Peyer's patch (tissue), 4 donors: ENCODE measurements at places on chromosomes 12 and 14. TPM values are rescaled to one million over a fixed set of nuclear protein-coding genes. Genes with fewer than 3 reads are reported as not detected.

KLRB1 gene
- total RNA-seq: 1.1 TPM

DNA sequence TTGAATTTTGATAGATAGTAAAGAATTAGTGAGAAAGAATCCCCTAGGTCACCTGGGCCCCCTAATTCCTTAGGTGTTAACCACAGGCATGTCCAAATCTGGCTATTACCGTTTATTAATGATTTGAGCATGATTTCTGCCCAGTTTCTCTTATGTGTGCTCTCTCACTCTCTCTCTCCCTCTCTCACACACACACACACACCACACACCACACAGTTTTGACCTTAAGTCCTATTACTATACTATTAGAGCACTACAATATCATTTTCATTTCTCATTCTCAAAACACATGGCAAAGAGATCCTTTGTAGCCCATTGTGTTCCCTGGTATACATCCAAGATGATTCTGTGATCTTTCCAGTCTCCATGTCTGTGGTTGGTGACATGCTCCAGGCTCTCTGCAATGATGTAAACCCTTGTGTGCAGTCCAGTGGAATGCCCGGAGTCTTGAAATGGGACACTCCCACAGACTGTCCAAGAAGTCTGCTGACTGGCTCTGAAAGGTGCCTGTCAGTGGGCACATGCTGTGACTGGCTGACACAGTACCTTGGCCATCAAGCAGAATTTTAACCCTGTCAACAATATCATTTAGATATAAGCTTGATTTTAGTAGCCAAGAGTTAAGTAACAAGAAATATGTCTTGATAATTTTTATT is 96.2 kb downstream of the FIGNL2 start:
- DNase-seq: no peak

OR4K15 gene
- not detected for total RNA-seq

- no peak for DNase-seq
Observed at GRCh38 chr14:56205881-56206280, 87.7 kb downstream of the PELI2 start.

DNA sequence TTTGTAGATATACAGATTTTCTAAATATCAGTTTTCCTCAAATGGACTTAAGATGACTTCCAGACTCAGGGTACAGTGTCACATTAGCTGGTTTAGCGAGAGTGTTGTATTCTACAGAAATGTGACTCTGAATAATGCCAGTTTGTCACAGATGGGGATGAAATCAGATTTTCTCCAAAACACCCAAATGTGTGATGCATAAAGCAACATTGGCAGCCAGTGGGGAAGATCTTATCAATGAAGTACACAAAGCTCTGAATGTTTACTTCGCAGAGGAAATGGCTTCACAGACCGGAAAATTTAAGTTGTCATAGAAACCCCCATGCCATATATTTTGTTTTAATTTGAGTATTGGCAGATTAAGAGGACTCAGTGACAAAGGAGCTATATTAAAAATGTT is 29.9 kb downstream of the ANO4 start:
- no peak for DNase-seq

DNA sequence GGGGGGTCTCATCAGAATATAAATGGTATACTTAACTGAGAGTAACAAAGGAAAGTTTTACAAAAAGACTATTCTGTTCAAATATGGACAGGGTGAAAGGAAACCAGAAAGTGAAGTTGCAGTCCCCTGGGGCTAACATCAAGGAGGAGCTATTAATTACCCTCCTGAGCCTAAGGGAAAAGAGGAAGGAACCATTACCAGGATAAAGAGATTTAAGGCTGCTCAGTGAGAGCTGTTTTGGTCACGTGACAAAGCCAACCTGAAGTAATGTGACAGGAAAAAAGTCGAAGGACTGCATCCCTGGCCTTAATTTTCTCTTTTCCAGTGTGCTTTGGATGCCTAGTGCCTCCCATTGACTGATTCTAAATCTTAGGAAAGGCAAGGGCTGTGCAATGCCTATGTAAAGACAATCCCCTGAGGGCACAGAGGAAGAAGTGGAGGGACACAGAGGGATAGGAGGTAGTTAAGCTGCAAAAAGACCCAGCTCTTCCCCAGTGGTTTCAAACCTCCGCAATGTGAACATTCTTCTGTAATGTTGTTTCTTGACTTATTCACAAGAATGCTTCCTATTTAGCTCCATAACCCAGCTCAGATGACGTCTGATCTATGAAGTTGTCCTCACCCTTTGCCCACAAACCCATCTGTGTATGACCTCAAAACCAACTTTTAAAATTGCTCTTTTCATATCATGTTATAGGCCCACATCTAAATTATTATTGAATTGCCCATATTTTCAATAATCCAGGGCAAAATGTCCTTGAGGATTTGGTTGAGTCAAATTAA is 187.7 kb upstream of the DCN start:
- DNase-seq: no peak

RPS26 gene
- total RNA-seq: 587 TPM

DNA sequence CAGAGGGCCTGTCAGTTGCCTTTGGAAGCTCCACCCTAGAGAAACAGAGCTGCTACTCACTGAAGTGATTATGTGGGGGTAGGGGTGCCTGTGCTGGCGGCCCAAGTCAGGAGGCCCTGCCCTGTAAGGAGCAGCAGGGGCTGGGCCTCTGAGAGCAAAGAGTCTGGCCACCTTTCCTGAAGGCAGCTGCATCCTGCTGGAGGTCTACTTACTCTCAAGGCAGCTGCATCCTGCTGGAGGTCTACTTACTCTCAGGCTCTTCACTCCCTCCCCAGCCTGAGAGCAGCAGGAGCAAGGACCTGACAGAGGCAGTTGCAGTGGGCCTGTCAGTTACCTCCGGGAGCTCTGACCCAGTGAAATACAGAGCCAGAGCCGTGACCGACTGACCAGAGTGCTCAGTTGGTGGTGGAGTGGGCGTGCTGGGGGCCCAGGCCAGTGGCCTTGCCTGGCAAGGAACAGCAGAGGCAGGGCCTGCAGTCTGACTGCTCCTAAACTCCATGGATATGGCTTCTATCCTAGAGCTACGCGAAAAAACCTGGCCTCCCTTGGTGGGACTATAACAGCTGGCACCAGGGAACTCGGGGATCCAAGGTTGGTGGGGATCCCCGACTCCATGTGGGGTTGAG is 32.3 kb downstream of the RAD51B start:
- no peak for DNase-seq

AEBP2 gene
- 58.4 TPM for total RNA-seq

RFX4 gene
- total RNA-seq: not detected

DNA sequence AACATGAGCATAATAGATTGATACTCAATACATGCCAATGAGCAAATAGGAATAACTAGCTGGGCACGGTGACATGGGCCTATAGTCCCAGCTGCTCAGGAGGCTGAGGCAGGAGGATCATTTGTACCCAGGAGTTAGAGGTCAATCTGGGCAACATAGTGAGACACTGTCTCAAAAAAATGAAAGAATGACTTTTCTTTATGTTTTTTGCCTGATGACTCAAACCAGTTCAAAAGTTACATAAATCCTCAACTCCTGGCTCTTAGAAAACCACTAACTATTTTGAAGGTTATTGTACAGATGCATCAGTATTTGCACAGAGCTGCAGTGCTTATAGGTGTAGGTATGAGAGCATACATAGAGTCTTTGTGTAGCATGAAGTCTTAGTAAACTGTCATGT is 219.2 kb upstream of the RGS6 start:
- no peak for DNase-seq

DNA sequence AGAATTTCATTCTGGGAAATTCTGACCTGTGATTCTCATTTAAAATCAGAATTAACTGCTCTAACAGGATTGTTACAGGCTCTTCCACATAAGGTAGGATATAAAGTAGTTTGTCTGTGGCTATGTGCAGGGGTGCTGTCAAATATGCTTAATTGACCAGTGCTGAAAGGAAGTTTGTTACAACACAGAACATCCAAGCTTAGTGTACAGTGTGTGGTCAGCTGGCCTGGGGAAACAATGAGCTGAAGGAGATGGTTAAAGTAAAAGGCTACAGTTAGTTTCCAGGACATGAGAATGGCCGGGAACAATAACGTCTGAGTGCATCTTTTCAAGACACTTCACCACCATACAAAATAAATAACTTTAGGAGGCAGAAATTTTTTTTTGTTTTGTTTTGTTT is 68.0 kb downstream of the PKP2 start:
- no peak for DNase-seq

DNA sequence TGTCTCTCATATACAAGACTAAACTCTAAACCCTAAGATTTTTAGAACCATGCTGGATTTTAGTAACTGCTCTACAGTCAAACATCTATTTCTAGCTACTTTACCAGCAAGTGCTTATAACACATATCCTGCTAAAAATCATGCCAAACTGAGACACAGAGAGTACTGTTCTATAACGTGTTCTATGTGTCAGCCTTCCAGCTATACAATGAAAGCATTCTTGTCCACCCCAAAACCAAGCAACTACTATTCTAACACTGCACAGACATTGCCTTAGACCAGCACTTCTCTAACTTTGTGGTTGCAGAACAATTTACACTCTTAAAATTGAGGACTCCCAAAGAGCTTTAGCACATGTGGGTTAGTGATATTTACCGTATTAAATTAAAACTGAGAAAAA is 85.7 kb downstream of the SPPL3 start:
- DNase-seq: no peak

AICDA gene
- total RNA-seq: 1.9 TPM

DNA sequence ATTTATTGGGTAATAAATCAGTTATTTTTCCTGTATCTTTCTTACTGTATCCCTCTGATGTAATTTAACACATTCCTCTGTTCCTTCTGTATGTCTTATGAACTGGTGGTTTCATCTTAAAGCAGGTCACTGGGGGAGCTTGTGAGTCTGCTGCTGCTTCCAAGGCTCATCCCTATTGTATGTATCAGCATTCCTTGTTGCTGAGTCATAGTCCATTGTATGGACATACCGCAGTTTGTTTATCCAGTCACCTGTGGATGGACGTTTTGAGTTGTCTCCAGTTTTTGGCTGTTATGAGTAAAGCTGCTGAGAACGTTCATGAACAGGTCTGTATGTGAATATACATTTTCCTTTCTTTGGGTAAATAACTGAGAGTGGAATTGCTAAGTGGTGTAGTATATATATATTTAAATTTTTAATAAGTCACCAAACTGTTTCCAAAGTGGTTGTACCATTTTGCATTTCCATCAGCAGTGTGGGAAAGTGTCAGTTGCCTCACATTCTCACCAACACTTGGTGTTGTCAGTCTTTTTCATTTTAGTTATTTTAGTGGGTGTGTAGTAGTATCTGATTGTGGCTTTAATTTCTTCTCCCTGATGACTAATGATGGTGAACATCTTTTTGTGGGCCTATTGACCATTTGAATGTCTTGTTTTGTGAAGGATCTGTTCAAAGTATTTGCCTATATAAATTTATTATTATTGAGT is 82.7 kb downstream of the BEGAIN start:
- DNase-seq: no peak

ADAM20 gene
- 3.2 TPM for total RNA-seq

DNA sequence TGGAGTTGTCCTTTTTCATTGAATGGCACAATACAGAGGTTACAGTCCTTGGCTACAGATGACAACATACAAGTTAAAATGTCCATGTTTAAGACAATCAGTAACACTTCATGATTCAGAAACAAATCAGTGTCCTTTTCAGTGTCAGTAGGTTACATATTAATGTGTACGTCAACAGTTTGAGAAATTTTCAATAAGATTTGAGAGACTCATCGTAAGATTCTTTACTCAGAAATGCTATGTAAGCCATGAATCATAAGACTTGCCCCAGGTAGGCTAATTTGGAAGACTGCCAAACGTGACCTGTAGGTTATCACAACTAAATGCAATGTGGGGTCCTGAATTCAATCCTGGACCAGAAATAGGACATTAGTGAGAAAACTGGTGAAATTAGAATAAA is 3.5 kb downstream of the RDH12 start:
- no peak for DNase-seq

MYF5 gene
- total RNA-seq: not detected

RAB3IP gene
- total RNA-seq: 58.2 TPM

DNA sequence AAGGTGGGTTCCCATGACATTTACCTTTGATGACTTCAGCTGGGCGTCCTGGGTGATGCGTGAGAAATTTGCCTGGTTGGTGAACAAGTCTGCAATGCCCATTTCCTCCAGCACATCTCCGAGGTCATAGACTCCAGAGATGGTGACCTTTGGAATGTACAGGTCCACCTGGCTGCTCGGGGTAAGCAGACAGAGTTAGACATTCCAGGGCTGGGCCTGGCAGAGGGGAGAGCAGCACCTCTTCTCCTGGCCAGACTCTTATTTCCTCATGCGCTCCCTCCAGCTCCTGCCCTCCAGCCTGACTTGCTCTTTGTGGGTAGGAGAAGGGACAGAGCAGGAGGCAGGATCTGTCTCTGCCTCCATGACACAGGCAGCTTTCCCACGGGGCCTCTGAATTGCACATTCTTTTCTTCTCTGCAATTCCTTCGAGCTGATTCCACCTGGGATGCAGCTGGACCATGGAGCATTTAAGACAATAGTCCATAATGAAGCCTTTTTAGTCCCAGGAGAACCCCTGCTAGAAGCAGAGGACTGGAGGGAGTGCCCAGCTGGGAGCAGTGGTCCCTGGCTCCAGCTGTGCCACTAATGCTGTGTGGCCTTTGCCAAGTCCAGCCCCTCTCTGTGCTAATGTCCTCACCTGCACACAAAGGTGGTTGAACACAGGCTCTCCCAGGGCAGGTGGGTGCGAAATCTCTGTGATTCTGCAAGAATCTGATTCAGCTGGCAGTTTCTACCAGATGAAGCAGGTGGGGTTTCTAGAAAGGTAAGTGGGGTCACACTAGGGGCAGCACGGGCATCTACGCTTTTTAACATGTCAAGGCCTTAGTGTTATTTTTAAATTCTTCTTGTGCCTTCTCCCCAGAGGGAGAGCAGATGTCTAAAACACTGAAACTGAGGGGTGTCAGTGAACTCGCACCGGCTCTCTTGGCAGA is 13.2 kb upstream of the SERPINA10 start:
- no peak for DNase-seq

MYF6 gene
- not detected for total RNA-seq

- DNase-seq: no peak
Observed at GRCh38 chr12:17334784-17335183, 728.8 kb upstream of the LMO3 start.

CD63 gene
- 139 TPM for total RNA-seq

DNA sequence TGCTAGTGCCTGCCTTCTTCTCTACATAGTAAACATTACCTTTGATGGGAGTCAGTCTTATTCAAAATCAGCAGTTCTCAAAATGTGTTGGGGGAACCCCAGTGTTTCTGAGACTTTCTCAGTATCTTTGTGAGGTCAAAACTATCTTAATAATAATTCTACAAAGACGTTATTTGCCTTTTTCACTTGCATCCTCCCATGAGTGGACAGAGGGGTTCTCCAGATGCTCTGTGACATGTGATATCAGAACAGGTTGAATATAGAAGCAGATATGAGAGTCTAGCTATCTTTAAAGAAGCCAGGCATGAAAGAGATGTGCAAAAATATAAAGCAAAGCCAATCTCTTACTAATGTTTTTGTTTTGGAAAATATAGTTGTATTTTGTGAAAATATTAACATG is 144.7 kb downstream of the KTN1 start:
- DNase-seq: no peak

DNA sequence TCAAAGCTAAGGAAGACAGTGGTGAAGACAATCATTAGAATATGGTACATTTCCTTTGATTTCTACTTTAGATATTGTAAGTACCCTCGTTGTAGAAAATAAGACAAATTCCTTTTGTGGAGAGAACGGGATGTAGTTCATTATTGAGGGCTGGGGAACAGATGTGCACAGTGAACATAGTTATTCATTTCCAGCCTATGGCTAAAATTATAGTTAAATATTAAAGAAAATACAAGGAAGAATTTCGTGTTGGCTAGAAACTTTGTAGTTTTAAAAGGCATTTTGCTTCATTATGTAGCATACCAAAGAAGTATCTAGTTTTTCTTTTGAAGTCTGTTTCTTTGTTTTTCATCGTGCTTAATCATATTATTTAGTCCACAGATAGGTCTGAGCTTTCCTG is 201.8 kb downstream of the ESR2 start:
- no peak for DNase-seq
